Heart left ventricle (tissue), 16 donors: ENCODE measurements at places on chromosomes 2 and 18. TPM values are rescaled to one million over a fixed set of nuclear protein-coding genes. Genes with fewer than 3 reads are reported as not detected.

TUBB6 gene
- 159 TPM for total RNA-seq

CRYGD gene
- total RNA-seq: not detected

TEX44 gene
- total RNA-seq: not detected

KCNF1 gene
- total RNA-seq: not detected

STK39 gene
- total RNA-seq: 23.6 TPM

SKA1 gene
- total RNA-seq: 0.16 TPM

MBP gene
- total RNA-seq: 20.6 TPM

CD8A gene
- 0.35 TPM for total RNA-seq

PARD6G gene
- 1.4 TPM for total RNA-seq

PTPRN gene
- total RNA-seq: not detected

ELOA2 gene
- not detected for total RNA-seq

KCNG3 gene
- not detected for total RNA-seq
